Calu3 (cell line): ENCODE measurements at places on chromosomes 7 and 10. TPM values are rescaled to one million over a fixed set of nuclear protein-coding genes. Genes with fewer than 3 reads are reported as not detected.

DNA sequence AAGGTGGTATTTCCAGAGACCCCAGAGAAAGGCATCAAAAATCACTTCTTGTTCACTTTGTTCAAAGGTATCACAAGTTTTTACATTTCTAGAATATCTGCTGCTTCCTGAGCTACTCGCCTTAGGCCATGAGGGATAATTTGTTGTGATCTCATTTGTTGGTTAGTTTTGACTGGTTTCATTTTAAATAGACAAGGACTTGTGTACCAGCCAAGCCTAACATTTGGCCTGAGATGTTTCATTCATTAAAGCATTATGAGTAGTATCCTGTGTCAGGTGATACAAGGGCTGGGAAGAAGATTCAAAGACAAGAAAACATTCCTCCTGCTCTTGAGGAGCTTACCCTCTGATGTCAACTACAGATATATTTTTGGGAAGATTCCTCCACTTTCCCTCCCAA, 170.3 kb upstream of the FAM171A1 start:
- DNase-seq, result no peak

DNA sequence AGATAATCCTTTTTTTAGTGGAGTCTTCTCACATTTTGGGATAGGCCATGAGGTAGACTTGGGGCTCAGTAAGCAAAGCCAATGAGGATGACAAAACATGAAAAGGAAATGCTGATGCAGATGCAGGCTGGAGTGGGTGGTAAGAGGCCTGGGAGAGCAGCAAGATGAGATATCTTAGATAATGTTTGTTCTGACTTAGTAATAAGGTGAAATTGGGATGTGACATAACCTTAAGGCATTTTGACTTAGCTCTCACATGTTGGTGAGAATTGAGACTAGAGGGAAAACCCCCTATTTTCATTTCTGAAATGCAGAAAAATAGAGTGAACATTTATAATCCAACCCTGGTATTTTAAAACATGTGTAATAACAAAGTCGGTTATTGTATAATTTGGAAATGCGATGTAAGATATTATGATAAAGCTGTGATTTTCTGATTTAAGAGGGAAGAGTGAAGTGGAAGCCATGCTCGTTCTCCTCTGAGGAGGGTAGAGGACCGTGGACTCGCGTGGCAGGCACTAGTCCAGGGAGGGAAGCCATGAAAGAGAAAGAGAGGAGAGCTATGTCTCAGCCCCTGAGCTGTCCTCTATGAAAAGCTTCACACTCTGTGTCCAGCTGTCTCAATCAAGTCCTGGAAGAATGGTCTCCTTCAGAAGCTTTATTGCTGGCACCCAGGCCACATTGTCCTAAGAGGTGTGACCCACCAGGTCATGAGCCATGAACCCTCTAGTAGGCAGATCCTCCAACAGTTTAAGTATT, 57.3 kb downstream of the ST7 start:
- no peak for DNase-seq

DNA sequence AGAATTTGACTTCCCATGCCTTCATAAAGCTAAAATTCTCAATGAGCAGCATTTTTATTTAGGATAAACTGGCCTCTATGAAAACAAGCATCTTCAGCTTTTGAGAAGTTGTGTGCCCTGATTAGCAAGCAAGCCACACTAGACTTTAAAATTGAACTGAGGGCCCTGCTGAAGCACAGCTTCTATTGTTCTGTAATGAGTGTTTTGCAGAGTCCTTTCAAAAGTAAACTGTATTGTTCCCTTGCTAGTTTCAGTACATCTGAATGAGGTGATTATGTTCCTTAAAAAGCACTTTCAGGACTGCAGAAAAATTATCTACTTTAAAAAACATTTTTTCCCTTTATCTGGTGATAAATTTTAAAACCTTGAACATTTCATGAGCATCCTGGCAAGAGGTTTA, 113.3 kb upstream of the PRPS1L1 start:
- DNase-seq, result no peak

- DNase-seq, result no peak
Observed at GRCh38 chr10:24879861-24880260, 72.5 kb downstream of the PRTFDC1 start.

DNA sequence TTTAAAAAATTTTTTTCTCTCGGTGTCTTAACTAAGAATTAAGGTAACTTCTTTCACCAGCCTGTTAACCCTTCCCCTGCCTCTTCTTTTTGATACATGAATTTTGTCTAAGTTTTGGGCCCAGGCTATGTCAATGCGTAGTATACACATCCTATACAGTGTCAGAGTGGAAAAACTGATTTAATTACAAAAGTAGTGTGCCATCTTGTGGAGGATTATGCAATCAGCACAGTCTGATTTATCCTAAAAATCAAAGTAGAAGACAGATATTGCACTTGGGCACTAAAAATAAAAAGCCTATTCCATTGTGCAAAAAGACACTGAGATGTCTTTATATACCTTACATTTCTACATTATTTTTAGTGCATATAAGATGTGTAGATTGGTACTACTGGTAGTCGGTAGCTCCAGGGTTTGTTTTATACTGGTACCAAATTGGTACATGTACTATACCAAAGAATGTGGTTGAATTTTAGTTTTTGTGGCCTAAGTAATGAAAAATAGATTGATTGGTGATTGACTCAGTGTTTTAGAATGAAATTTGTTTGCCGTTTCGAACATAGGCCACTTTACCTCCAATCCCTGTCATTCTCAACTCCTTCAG, 96.6 kb downstream of the MKLN1 start:
- no peak for DNase-seq

GRCh38 chr10:87930934-87931835, 67.8 kb downstream of the PTEN start:
- DNase-seq, result no peak

GRCh38 chr10:66058594-66058993, 867.2 kb upstream of the LRRTM3 start:
- no peak for DNase-seq

DNA sequence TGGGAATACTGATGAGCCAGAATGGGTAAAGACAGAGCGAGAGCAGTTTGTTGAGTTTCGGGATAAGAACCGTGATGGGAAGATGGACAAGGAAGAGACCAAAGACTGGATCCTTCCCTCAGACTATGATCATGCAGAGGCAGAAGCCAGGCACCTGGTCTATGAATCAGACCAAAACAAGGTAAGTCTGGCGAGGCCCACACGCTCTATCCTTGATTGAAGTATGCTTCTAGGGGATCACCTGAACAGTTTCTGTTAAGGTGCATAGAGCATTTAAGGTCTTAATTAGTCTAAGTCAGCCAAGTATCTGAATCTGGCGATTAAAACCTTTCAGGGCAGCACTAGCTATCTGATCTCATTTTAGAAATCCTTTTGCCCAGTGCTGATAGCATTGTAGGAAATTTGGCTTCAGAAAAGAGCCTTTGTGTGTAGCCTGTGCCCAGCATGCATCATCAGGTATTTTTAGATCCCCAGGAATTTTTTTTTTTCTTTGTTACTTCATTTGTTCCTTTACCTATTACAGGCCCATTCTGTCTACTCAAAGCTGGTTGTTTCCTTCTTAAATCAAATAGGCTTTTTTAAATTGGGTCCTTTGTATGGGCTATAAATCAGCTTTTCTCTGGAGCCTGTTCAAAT, 8.0 kb downstream of the OPN1SW start:
- DNase-seq, result no peak

- no peak for DNase-seq
Observed at GRCh38 chr10:132363921-132364593, 32.1 kb downstream of the LRRC27 start.

GRCh38 chr7:86792260-86792659, 148.6 kb downstream of the GRM3 start:
- DNase-seq, result no peak

DNA sequence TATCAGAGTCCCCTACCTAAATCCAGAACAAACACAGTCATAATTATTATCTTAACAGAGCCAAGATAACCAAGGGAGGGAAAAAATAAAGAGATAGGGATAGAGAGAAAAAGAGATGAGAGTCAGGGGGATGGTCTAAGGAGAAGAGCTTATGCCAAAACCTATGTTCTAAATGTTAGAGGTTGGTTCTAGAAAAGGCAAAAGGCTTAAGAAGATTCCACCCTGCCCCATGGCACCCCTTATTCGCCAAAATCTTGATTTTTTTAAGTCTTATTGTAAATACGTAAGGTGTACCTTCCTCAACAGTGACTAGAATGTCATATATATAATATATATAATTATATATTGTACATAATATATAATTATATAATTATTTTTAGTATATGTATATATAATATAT, 29.6 kb upstream of the CTNNA3 start:
- no peak for DNase-seq

DNA sequence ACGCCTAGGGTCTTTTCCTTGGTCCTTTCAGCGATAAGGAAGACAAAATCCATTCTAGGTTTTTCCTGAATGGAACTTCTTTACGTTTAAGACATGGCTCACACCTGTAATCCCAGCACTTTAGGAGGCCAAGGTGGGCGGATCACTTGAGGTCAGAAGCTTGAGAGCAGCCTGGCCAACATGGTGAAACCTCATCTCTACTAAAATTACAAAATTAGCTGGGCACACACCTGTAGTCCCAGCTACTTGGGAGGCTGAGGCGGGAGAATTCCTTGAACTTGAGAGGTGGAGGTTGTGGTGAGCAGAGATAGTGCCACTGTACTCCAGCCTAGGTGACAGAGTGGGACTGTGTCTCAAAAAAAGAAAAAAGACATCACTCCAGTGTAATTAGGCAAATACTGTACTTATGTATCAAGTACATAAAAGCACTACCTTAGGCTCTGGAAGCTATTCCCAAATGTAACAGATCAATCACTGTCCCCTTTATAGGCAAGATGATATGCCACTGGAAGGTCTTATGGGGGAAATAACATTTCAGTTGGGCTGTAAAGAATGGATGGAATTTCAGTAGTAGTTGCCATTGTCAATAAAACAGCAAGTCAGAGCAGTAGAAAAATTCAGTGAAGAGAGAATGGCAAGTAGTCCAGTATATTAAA, 5.7 kb downstream of the STK17A start:
- DNase-seq, result no peak

DNA sequence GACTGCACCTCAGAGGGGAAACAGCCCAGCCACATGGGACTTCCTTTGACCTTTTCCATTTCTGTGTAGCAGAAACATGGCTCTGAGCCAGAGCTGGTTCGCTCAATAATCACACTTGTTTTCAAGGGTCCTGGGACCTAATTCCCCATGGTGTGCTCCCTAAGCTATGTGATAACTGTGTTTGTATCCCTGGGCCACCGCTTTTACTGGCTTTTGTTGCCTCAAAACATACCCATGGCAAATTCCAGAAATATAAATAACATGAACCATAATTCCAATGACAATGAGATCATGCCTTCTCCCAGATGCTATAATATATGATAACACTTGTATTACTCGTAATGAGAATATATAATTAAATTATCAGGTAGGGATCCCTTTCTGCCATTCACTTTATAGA, 196.4 kb downstream of the GFRA1 start:
- no peak for DNase-seq

DNA sequence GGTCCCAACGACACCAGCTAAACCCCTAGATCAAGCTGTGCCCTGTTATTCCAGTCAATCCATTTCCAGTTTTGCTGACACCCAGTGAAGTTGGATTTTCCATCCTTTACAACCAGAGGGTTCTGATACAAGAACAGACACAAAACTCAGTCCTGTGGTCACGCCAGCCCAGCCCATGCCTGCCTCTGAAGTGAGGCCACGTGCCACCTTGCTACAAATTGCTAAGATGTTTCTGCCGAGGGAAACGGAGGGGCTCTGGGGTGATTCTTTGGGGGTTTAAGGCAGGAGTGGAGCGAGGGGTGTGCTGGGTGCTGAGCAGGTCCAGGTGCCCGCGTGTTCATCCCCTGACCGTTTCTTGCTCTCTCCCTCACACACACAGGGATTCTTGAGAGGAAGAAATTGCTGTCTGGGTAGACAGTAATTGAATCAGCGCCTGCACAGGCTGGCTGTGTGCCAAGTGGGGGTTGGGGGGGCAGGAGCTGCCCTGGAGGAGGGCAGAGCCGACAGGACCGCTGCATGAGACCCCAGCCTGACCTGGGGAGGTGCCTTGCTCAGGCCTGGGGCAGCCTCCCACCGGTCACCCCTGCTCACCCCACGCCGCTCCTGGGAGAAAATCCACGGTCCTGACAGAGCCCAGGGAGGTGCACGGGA, 38.1 kb downstream of the ADAP1 start:
- DNase-seq, result peak; percentile 65

DNA sequence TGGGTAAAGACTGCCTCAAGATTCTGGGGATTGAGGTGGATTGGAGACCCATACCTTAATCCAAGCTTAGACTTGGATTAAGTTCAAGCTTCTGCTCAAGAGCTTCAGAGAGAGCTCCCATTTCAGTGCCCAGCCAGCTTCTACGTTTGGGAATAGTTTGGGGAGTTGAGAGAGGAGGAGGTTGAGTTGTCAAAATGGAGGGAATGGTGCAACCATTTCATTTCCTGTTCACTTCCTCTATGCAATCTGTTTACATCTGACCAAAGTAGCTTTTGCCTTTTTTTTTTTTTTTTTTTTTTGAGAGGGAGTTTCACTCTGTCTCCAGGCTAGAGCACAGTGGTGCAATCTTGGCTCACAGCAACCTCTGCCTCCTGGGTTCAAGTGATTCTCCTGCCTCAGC, 65.8 kb downstream of the ENTPD1 start:
- no peak for DNase-seq

DNA sequence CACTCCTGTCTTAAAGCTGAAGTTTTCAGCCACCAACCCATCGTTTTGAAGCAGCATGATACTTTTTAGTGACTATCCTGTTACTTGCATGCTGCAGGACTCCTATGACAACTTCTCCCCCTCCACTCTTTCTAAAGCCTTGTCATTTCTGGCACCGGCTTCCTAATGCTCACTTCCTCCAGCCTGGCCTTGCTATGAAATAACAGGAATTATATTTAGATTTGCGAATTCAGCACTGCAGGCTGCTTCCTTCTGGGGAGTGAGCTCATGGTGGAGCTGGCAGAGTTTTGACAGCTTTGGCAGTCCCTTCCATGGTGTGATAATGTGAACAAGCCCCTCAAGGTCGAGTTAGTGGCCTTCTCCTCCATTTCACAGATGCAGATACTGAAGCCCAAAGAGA, 13.4 kb downstream of the BLNK start:
- DNase-seq, result no peak

Gene INSYN2A
- total RNA-seq, result not detected in 2 replicates

Gene RNF133
- 0.69 and 0.97 TPM in 2 replicates for total RNA-seq

Gene ADARB2
- not detected in 2 replicates for total RNA-seq

Gene MYOZ1
- total RNA-seq, result not detected in 2 replicates

Gene ELMO1
- total RNA-seq, result not detected in 2 replicates

Gene SPRN
- total RNA-seq, result 0.15 TPM in 1 of 2 replicates, not detected in the other

Gene IDE
- total RNA-seq, result 30.6 and 31.7 TPM in 2 replicates

Gene GRM3
- total RNA-seq, result not detected in 2 replicates

Gene WAC
- 125 and 127 TPM in 2 replicates for total RNA-seq

Gene CHAT
- not detected in 2 replicates for total RNA-seq

Gene SLC26A5
- total RNA-seq, result not detected in 2 replicates

Gene MDFIC
- total RNA-seq, result 12.5 and 13.0 TPM in 2 replicates

Gene TAS2R3
- 2.8 and 3.8 TPM in 2 replicates for total RNA-seq
